ENCODE measurements at places on chromosomes 2 and 18.

GRCh38 chr2:14082640-14083039 lies 549.9 kb upstream of the LRATD1 start:
- no peak for DNase-seq

GRCh38 chr2:43343573-43344304 lies 117.3 kb upstream of the ZFP36L2 start:
- peak; percentile 65 for DNase-seq

DNA sequence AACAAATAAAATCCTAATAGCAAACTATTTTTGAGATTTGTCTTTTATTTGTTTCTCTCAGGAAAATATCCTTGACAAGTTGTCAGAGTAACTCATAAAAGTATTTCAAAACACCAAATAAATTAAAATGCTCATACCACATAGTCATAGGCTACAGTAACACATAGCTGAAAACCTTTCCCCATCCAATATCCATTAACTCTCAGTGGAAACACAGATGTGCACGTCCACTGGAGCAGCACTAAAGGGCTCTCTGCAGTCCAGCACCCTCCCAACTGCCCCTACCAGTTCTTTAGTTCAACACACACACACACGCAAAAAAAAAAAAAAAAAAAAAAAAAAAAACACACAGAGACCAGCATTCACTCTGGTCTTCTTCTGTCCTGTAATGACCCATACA lies 879 bp upstream of the XDH start:
- DNase-seq, result no peak

DNA sequence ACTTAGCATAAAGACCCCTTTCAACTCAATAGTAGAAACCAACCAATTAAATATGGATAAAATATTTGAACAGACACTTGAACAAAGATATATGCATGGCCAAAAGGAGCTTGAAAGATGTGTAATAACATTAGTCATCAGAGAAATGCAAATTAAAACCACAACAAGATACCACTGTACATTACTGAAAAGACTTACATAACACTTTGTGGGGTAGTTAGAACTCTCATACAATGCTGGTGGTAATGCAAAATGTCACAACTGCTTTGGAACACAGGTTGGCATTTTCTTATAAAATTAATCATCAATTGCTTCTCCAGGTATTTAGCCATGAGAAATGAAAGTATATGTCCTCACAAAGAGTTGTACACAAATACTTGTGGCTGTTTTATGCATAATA lies 60.7 kb downstream of the TTC27 start:
- DNase-seq, result no peak

- no peak for DNase-seq
These were observed 70.3 kb upstream of the DSG1 start for GRCh38 chr18:31247574-31248199.

DNA sequence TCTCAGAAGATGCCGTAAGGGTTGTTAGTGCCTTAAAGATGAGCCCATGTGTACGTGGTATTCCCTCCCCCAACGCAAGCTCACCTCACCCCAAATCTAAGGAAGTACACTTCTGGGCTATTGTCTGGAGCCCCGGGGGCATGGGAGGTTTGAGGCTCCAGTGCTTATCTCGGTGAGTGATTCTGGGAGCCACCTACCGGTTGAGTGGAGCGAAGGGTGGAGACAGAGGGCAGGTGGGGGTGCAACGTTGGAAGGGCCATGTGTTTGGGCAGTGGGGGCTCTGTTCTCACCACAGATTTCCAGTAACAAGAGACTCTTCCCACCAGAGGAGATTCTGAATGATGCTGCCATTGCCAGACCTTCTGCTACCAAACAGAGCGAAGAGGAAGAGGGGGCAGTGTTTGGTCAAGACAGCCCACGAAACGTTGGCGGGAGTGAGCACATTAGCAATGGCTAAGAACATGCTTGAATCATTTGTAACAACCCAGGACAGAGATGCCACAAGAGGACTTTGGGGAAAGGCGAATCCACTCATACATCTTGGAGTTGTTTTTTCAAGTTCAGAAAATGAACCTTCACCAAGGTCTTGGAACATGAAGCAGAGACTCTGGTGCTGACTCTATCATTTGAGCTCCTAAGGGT lies 38.7 kb downstream of the TWIST2 start:
- DNase-seq, result no peak

DNA sequence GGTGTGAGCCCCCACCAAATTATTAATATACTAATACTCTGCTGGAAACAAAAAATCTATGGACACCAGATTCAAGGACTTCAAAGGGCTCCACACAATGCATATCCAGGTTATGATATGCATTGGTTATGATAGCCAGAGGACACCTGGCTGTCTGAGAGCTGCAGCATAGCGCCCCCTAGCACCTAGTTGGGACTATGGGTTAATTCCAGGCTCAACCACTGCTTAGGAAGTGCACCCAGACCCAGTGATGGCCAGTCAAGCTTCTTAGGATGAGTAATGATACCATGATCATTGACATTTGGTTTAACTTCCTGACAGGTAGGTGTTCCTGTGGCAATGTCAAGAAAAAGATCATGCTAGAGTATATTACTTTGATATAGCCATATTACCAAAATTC lies 3.8 kb upstream of the FRZB start:
- no peak for DNase-seq

DNA sequence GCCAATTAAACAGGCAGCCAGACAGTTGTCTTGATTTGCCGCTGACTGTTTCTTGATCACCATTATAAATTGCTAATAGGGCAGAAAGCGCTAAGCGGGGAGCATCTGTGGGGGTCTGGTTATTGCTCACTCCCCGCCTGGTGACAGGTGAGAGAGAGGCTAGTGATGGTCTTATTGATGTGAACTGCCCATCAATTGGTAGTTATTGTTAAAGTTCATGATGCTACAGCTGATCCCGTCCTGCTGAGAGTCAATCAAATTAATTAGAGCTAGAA lies 148.5 kb downstream of the LNPK start:
- DNase-seq, result no peak

DNA sequence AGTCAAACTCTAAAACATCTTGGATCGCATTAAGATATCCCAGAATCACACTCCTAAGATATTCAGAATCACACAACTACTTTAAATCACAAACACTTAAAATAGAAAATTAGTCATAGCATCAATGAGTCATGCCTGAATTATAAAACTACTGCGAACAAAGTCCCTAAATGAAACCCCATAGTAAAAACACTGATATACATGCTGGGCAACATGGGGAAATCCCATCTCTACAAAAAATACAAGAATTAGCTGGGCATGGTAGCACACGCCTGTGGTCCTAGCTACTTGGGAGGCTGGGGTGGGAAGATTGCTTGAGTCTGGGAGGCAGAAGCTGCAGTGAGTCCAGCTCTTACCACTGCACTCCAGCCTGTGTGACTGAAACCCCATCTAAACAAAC lies 101.7 kb downstream of the COBLL1 start:
- no peak for DNase-seq

GRCh38 chr2:62177392-62178049 lies 18.4 kb upstream of the B3GNT2 start:
- no peak for DNase-seq

GRCh38 chr18:55500316-55501086 lies 87.5 kb downstream of the TCF4 start:
- DNase-seq, result no peak

GRCh38 chr2:160387558-160388262 lies 105.9 kb downstream of the RBMS1 start:
- no peak for DNase-seq

- DNase-seq, result no peak
These were observed 22.2 kb downstream of the PDIA6 start for GRCh38 chr2:10790228-10790973.

DNA sequence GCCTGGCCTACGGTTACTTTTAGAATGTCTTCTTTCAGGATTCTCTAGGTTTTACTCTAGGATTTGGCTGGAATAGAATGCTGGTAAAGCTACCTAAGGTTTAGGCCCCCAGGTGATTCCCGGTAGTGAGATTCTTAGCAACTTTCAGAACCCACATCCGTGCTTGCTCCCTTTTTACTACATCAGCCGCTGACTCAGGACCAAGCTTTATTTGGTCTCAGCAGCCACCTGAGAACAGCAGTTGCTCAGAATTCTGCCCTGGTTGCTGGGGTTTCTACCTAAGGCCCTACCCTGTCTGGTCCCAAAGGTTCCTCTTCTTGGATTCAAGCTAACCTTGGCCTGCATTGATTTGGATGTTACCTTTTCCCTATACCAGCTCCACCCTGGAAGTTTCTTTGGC lies 36.1 kb upstream of the NDUFV2 start:
- no peak for DNase-seq

GRCh38 chr2:156892467-156893281 lies 364.8 kb upstream of the GALNT5 start:
- DNase-seq, result no peak

- no peak for DNase-seq
These were observed 290.8 kb downstream of the PRKCE start for GRCh38 chr2:45942237-45942738.

Data from HS-27A (cell line).